Femur (tissue), 1 donor: ENCODE measurements at places on chromosomes 16 and 17.

DNA sequence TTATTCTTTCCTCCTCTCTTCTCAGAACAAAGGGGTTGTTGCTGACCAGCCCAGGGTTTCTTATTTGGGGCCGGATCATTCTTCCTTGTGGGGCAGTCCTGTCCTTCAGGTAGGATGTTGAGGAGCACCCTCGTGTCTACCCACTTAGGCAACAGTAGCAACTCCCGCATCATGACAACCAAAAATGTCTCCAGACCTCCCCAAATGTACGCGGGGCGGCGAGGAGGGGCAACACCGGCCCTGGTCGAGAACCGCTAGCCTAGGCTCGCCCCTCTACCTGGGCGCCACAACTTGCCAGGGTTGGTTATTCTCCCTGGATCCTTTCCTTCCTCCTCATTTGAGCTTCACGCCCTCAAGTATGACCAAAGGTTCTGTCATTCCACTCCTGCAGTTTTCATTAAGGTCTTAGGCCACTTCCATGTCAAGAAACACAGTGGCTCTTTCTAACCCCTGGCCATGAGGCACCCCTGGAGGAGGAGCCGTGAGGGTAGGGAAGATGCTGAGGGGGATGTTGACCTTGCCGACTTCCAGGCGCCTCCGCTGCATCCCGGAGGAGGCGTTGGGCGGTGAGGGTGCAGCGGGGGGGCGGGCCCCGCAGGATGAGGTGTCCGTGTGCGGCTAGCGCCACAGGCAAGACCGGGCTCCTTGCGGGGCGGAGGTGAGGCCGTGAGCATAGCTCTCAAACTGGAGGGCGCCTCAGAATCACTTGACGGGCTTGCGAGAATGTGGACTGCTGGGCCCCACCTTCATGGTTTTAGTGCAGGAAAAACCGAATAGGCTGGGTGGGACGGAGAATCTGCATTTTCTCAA is 712 bp upstream of the SPECC1 start:
- DNase-seq, result peak; percentile 41

DNA sequence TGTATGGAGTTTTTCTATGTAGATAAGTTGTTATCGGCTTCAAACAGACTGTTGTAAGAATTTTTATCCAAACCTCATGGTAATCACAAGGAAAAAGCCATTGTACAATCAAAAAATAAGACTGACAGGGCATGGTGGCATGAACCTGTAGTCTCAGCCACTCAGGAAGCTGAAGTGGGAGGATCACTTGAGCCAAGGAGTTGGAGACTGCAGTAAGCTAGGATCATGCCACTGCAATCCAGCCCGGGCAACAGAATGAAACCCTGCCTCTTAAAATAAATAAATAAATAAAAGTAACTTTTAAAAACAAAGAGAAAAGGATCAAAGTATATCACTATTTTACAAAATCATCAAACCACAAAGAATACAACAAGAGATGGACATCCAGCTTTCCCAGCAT is 14.4 kb downstream of the OR1A1 start:
- no peak for DNase-seq

GRCh38 chr17:77180503-77181357 is 40.0 kb downstream of the SEC14L1 start:
- no peak for DNase-seq

DNA sequence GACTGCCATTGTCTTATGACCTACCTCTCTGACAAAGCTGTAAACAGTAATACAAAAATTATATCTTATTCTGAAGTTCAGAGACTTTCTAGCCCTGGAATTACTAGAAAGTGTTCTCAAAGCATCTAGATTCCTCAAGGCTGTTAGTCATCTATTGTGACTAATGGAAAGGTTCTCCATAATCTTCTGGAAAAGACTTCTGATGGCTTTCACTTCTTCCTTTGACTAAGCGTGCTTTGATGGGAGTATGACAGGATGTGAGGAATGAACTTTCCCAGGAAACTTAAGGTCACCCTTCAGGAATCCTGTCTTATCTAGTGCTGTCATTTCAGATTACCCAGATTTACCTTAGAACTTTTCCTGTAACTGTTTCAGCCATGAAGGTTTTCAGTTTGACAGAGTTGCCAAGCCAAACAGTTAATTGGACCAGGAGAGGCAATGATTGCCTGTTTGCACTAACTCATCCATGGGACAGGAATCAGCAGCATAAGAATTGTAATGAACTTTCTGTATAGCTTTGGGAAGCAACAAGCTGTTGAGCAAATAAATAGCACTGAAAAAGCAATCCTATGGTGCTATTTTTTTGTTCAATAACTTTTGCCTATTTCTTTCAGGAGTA is 43.5 kb downstream of the AP2B1 start:
- DNase-seq, result no peak

GRCh38 chr17:42407289-42407836 is 15.7 kb downstream of the CAVIN1 start:
- DNase-seq, result peak; percentile 83

- no peak for DNase-seq
Observed at GRCh38 chr16:50464325-50465290, 83.6 kb upstream of the NKD1 start.

GRCh38 chr17:27473748-27474609 is 17.7 kb downstream of the KSR1 start:
- DNase-seq, result no peak

- peak; percentile 29 for DNase-seq
Observed at GRCh38 chr16:67164599-67165061, at the start of gene HSF4. Gene HSF4, plus strand, starts transcription at chr16:67164745. Its CDS starts 67 bp downstream, at chr16:67164812.

GRCh38 chr16:51002881-51003490 is 148.1 kb downstream of the SALL1 start:
- DNase-seq, result no peak

GRCh38 chr17:42456223-42457106 is 2.2 kb upstream of the ATP6V0A1 start:
- DNase-seq, result no peak

DNA sequence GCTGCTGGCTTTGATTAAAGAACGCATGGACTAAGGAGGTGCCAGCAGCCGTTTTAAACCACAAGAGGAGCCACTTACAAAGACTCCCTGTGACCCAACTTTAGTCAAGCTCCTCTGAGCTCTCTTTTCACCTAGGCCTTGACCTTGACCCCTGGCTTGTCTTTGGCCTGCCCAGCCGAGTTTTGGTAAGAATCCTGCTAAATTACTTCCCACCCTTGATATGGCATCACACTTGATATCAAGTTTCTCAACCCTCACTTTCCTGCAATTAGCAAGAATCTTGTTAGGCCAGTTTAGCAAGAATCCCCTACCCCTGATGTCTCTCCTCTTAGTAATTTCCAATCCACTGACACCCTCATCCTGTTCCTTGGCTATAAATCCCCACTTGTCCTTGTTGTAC is 232.8 kb upstream of the SALL1 start:
- DNase-seq, result no peak
